Stimulated activated CD8-positive, alpha-beta memory T cell treated with anti-CD3 and anti-CD28 coated beads, Interleukin-15, amount 100 ng/mL, for 4 hours (primary cell): ENCODE measurements at places on chromosomes 3 and 15.

GRCh38 chr3:65888980-65889706 is 149.6 kb downstream of the MAGI1 start:
- DNase-seq: no peak

DNA sequence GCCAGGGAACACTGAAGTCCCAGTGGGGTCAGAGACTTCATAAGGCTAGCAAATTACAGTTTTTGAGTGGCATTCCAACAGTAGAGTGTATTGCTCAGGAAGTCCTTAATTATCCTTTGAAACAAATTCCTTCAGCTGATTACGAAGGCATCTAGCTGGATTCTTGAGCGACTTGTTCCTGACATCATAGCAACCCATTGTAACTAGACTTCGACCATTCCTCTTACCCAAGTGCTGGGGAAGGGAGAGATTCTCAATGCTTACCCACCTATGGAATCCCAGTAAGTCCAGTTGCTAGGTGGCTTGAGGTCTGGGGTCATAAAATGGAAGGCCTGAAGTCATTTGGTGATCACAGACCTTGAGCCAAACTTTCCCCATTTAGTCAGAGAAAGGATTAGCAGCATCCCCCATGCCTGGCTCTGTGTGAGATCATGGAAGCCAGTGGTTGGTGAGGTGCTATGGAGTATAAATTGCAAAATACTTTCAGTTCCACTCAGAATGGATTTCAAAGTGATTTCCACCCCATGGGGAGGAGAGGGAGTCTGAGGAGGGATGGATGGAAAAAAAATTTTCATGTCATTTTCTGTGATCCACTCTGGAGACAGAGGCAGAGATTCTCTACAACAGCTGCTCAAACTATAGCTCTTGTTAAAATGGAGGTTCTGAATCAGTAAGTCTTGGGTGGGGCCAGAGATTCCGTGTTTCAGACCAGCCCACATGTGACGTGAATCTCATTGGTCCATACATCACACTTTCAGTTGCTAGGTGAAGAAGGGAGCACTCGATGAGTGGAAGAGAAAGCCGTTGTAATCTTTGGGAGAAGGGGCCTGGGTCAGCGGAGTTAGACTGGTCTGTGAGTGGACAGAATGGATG is 45.7 kb downstream of the CD86 start:
- no peak for DNase-seq

DNA sequence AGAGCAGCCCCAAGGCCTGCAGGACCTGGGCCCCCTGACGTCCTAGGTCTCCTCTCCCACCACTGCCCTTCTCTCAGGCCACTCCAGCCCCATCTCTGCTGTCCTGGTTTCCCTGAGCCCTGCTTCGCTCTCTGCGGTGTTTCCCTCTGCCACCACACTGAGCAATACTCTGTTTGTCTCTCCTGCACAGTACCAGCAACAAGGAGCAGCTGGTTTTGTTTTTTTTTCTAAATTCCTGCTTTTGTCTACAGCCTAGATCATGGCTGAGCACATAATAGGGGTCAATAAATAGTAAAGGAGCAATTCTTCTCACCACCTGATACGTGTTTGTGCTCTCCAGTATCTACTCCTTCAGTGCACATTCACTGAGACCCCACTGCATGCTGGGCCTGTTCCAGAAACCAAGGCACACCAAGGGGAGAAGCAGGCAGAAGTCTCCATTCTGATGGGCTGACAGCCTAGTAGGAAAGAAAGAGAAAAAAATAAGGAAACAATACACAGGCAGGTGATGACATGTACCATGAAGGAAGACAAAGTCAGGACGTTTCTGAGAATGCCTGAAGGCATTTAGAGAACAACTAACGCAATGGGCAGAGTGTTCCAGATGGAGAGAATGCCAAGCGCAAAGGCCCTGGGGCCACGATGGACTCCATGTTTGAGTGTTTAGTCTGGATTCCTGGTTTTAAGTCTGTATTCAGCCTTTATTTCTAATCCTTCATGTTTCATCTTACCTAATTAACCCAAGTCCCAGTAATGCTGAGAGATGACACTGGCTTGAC is 6.0 kb upstream of the ACAD9 start:
- no peak for DNase-seq

- DNase-seq: no peak
Observed at GRCh38 chr15:43150191-43150929, 17.0 kb downstream of the TMEM62 start.

DNA sequence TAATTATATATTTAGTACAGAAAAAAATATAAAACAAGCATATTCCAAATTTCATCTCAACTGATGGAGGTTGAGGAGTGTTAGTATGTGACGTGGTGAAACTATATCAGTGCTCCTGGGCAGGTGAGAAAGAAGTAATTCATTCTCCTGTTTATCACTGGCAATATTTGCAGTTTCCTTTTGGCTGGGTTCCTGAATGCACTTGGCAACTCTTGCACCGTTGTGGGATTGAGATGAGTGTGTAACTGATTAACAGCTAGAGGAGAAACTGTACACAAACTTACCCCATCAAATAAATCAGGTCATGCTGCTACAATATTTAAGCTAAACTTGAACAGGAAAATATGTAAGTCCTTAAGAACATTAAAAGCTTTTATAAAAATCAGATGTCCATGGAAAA is 2.1 kb upstream of the ATP13A4 start:
- no peak for DNase-seq

GRCh38 chr15:23760024-23760423 is 72.9 kb upstream of the NDN start:
- DNase-seq: no peak

DNA sequence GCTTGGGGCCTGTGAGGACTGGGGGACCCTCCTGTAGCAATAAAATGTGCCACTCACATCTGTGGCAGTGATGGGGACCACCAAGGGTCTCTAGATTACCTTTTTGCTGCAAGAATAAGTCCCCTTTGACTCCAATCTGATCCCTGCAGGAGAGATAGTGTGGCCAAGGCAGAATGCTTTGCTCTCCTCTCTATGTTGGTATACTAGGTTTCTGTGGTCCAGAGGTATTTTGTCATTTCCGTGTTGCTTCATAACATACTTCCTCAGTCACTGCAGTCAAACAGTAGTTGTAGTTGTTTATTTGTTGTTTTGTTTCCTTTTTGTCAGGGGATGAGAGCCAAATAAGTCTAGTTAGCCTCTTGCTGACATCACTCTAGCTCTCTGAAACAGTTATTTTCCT is 13.1 kb upstream of the NAALADL2 start:
- DNase-seq: no peak

GRCh38 chr3:167750272-167750971 is 14.9 kb downstream of the SERPINI1 start:
- no peak for DNase-seq

DNA sequence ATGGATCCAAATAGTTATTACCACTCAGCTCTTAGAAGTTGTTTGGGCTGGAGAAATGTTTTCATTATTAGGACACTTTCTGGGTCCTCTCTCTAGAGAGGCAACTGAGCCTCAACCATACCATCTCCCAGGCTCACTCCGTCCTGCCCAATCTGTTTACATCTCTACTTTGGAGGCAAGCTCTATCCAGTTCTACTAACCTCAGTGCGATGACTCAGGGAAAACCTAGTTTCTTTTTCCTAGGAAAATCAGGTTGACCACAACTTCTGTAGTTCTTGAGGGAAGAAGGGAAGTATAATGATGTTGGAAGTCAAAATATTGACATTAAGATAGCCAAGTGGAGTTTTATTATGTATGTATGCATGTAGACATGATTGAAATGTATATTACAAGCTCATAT is 40.4 kb downstream of the LPP start:
- DNase-seq: no peak

- no peak for DNase-seq
Observed at GRCh38 chr15:88022716-88023115, 233.8 kb downstream of the NTRK3 start.

- no peak for DNase-seq
Observed at GRCh38 chr3:110479731-110480130, 591.9 kb upstream of the NECTIN3 start.

DNA sequence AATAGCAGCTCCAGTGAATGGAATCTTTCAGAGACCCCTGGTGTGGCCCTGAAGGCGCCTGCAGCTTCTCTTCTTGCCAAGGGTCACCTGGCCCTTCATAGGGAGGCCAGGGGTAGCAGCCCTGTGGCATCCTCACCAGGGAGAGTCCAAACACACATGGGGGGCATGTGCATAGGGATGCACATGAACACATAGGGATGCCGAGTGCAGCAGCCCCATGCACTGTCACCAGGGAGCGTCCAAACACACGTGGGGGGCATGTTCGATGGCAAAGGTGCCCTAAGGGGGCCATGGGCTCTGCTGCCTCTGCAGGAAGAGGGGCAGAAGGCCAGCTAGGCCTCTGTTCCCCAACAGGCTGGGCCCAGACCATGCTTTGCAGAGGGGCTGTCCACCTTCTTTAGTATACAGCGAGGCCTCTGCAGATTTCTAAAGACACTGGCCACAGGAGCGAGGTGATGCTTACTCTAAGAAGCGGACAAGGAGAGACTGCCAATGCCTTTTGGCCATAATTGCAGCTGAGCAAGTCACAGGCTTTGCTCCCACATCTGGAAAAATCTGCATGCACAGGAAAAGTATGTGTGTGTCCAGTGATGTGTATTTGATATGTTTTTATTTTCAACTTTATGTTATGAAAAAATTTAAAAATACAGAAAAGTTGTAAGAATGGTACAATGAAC is 21.0 kb downstream of the ANAPC13 start:
- no peak for DNase-seq

DNA sequence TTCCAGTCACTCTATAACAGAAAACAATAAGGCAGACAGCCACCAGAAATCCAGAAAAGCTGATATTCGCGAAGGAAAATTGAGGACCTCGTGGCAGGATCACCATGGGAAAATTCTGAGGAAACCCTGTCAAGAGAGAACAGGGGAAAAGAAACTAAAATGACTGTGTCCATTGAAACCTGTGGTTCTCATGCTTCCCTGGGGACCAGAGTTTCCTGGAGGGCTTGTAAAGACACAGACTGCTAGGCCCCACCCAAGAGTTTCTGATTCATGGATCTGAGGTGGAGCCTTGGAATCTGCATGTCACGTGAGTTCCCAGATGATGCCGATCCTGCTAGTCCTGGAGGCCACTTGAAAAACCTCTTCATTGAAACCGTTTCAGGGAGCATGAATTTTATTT is 420.5 kb downstream of the EPHB1 start:
- no peak for DNase-seq
